ENCODE measurements at places on chromosomes 3 and 15.

DNA sequence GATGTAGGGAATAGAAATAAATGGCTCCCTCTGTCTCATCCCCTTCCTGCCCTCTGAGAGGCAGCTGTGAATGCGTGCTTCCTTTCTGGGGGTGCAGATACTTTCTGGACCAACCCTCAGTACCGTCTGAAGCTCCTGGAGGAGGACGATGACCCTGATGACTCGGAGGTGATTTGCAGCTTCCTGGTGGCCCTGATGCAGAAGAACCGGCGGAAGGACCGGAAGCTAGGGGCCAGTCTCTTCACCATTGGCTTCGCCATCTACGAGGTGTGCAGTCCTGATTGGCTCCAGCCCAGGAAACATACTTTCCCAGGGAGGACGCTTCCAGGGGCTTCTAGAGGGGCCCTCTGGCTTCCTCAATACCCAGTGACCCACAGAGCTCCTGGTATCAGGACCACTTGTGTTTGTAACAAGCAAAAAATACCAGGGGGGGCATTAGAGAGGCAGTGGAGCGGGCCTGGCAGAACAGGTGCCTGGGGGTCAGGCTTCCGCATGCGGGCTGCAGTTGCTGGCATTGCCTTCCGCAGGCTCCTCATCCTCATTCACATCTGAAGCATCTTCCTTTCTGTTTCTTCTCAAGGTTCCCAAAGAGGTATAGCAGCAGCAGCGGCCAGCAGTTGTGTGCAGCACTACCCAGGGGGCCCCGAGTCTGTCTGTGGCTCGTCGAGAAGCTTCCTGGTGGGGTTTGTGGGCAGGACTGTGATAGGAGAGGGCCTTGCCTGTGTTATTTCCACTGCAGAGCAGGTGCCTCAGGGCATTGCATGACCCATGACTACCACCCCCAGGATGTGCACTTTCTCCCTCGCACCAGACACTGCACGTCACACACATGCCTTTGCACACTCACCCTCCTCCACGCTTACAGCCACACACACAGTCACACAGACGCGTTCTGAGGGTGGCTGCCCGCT is 42.5 kb downstream of the CAPN3 start:
- DNase-seq = no peak

DNA sequence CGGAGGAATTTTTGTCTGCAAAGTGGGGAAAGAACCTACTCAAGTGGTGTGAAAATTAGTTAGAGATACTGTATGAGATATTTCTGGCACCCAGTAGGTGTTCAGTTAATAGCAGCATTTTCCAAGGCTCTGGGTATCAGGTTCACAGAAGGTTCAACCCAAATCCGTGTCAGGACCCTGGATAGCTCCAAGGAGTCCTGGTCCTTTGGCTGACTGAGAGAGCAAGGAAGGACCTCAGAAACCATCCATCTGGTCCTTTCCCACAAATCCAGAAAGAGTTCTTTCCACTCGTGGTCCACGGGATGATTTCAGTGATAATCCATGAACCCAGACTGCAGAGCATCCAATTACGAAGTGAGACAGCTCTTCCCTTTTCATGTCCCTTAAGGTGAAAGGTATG is 51.4 kb downstream of the SLC6A11 start:
- no peak for DNase-seq

DNA sequence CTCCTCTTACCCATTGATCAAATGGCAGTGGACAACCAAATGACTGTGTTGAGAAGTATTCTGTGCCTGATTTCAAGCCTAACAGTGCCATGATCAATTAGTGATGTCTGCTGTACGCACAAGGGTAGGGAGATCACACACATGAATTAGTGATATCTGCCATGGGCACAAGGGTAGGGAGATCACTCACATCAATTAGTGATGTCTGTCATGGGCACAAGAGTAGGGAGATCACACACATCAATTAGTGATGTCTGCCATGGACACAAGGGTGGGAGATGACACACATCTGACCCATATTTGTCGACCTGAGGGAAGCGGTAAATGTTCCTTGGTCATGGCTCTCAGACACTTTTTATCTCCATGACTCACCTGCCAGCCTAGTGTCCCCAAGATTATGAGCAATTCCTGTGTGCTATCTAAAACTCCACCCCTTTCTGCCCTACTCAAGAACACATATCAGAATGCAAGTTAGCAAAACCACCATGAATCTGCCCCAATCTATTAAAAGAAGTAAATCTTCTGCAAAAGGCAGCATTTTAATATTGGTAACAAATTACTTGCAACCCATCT is 165.0 kb downstream of the NTRK3 start:
- DNase-seq = no peak

DNA sequence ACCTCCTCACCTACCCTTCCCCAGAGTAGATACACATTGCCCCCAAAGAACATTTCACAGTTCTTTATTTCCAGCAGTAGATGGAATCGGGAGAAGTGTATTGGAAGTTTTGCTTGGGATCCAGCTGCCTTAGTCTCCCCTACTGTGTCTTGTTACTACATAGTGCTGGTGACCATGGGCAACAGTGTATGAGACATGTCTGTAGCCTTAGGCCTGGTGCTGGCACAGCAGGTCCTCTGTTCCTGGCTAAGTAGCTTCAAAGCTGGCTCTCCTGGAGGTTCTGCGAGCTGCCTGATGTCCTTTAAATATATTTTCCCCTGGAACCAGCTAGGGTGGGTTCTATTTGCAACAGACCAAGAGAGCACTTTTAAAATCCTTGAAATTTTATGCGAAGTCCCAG is 174.7 kb downstream of the THSD4 start:
- peak; percentile 29 for DNase-seq

DNA sequence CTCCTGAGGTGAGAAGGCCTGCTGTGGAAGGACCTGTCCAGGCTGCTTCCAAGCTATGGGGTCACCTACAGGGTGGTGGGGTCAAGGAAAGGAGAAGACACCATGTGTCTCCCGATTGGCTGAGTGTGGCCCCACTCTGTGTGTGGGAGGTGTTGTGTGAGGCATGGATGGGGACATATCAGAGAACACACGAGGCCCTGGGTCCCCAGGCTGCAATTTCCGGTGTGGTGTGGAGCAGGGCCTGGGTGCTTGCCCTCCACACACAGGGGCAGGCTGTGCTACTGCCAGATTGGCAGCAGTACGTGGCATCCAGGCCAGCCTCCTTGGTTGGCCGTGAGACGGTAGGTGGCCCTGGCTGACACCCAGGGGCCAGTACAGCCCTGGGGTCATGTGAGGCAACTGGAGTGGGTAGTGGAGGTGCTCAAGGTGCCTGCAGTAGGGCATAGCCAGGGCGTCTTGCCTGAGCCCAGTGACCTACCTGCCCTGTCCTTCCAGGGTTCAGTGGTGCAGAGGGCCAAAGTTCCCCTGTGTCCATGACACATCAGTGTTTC is 233.8 kb downstream of the SNRPN start:
- no peak for DNase-seq

DNA sequence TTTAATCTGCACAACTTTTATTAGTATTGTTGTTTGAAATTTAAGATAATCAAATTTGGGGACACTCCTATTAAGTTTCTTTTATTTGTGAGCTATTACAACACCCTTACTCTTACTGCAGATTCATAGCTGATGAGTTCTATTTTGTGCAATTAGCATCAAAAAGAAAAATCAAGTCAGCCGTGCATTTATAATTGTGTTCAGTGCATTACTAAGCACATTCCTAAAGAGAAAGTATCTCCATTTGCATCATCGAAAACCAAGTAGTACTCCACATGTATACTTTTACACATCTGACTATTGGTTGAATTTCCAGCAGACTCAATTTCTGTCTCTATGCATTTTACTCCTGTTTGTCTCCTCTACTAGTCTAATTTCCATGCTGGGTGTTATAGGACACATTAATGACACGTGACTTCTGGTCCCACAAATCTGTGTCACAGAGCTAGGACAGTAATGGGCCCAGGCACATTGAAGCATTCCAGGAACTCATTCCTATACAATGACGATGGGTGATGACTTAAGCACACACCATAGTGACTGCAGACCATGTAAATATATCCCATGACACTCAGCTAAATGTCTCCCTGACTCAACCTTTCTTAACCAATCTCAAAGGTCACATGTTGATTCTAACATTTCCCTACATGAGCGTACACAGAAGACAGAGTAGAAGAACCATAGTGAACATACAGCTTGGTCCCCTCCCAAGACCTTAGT is 477.5 kb downstream of the LPP start:
- peak; percentile 21 for DNase-seq

- no peak for DNase-seq
Measured at GRCh38 chr3:66747696-66748095, 246.9 kb upstream of the LRIG1 start.

DNA sequence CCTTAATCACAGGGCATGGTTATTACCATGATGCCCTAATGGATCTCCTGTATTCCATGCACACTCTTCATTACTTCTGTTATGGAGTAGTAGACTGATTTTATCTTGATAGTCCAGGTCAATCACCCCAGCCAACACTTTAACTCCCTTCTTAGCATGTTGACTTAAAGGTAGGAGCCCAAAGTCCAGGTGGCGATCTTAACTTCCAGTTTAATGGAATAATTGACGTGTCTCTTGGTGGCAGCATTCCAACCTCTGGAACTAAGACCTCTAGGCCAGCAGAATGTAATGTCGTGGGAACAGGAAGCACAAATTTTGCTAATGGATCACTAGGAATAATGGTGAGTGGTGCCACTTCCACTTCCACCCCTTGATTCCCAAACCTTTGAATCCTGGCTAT is 687.2 kb upstream of the SGO1 start:
- DNase-seq = no peak

DNA sequence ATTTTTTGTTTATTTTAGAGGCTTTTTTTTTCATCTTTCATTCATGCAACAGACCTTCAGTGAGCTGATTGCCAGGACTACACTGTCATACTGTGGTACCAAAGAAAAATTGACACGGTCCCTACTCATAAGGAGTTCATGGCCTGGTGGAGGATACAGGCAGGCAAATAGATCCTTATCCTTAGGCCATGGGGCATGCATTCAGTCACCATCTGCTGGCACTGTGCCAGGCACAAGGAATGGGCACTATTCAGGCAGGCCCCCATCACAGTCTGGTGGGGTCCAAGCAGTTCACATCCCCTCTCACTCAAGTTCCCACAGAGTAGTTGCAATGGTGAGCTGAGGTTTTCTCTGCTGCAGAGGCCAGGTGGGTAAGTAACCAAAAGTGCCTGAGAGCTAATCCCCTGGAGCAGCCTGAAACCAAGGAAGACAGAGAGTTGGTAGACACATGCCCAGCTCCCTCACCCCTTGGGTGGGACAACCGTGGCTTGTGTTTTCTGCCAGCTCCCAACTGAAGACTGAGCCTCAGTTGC is 17.3 kb downstream of the CISH start:
- no peak for DNase-seq

GRCh38 chr15:24269166-24269571 is 406.4 kb upstream of the NPAP1 start:
- no peak for DNase-seq

DNA sequence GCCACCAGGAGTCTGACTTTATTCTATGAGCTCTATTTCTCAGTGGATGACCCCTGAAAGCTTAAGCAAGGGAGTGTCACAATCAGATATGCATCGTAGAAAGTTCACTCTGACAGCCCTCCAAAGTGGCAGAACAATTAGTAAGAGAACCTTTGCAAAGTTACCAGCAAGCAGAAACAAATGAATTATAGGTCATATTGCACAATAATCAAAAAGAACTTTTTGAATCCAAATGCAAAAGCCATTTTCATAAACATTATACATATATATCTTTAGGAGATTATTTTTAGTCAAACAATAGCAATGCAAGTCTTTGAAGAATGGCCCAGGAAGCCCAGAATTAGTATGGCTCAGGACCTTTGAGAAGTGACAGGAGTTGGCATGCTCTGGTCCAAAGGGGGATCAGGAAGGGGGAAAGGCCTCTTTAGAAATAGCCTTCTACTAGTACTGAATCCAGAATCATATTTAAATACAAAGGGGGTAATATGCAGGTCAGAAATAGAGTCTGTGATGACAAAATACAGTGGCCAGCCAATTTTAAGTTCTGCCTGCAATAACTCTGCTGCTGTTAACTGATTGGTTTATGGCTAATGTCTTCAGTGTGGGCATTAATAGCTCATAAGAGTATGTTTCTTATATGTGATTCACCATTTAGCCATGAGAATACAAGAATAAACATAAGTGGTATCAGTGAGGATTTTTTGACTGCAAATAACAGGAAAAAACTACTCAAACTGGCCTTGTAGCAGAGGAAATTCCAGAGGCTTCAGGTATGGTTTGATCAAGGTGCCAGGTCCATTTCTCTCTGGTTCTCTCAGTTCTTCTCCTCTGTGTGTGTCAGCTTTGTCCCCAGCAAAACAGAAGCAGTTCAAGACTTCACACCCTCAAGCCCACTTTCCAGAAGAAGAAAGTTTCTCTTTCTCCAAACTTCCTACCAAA is 17.0 kb upstream of the ITGB5 start:
- no peak for DNase-seq

GRCh38 chr15:57751177-57751800 is 44.8 kb downstream of the POLR2M start:
- DNase-seq = peak; percentile 44

- no peak for DNase-seq
Measured at GRCh38 chr3:56087451-56088053, 380.7 kb downstream of the ERC2 start.

- no peak for DNase-seq
Measured at GRCh38 chr15:55241186-55241585, 44.4 kb upstream of the RSL24D1 start.

- no peak for DNase-seq
Measured at GRCh38 chr3:64903006-64903405, 215.2 kb upstream of the ADAMTS9 start.

DNA sequence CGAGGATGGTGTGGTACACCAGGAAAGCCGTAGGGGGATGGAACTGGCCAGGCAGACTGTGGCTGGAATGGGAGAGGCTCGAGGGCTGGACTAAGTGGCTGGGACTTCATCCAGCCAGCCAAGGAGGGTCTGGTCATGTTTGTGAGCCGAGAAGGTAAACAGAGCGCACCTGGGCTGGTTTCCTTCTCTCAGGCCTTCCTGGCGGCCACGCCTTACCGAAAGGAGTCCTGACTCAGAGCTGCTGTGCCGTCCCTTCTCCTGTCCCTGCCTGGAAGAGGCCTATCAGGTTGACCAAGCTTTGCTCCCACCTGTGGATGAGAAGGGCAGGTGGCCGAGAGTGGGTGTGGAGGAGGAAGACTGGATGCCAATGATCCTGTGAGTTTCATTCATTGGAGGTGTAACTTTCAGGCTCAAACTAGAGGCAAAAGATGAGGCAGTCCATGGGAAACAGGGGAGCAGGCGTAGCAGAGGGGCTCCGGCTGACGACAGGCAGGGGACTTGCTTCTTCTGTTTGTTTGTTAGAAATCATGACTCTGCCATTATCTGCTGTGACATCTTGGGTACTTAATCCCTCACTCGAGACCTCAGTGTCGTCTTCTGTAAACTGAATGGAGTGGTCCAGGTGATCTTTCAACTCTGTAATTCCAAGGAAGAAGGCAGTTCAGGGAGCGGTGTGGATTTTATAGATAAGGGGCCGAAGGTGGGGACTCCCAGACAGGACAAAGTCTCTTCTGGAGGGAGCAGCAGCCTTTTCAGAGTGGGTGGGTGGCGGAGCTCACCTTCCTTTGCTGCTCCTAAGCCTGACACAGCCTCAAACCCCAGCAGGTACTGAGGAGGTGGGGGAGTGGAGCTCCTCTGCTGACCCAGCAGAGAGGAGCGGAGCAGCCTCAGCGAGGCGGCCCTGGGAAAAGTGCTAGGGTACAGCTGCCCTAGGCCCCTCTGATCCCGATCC is 71.8 kb upstream of the GATM start:
- DNase-seq = peak; percentile 32

GRCh38 chr3:29515451-29515850 is 234.6 kb downstream of the RBMS3 start:
- DNase-seq = peak; percentile 82

GRCh38 chr15:75232252-75232813 is 25.8 kb upstream of the GOLGA6C start:
- no peak for DNase-seq

GRCh38 chr3:58234516-58234931 is 3.1 kb upstream of the ABHD6 start:
- peak; percentile 54 for DNase-seq
